ENCODE measurements at places on chromosomes 3 and 15.

DNA sequence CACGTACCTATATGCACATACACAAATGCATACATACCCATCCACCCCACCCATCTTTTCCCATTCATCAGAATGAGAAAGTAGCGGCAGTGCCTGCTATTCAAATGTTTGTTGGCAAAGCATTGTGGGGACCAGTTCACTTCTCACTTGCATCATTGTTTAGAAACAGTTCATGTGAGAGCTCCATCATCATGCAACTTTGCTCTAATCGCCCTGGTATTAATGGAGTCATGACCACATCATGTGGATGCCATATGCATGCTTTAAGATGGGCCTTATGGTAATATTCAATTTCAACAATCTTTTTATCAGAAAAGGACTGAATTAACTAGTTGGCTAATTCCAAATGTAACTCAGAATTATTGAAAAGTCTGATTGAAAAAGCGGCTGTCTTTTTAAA is 80.5 kb downstream of the LRTM1 start:
- DNase-seq: no peak

DNA sequence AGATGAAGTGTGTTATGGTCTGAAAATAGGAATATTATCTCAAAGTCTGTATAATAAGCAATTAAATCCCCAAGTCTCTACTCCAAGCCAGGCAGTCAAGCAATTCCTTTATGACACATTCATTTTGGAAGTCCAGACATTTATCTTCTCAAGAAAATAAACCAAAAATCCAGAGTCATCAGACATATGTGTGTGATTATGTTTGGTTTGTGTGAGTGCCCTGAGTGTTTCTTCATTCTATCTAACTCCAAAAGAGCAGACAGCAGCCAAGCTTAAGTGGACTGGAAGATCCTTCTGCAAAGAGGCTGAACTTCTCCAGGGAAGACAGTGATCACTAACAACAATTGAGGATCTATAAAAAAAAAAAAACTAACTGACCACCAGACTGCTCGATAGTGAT is 239.8 kb downstream of the STAG1 start:
- no peak for DNase-seq

DNA sequence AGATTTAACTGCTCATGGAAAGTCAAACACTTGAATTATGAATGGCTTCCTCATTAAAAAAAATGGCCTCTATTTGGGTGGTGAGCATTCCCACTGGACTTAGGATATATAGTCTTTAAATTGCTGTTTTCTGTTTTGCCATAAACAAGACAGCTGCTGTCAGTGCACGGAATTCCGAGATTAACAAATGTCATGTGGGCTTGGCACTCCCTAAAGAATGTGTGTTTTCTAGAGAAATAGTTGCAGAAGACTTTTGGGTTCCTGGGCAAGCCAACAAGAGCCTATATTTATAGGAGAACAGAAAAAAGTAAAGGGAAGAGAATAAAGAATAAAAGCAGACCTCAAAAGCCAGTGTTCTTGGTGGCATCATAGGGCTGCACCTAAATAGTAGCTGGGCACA is 13.6 kb upstream of the TFG start:
- DNase-seq: no peak

DNA sequence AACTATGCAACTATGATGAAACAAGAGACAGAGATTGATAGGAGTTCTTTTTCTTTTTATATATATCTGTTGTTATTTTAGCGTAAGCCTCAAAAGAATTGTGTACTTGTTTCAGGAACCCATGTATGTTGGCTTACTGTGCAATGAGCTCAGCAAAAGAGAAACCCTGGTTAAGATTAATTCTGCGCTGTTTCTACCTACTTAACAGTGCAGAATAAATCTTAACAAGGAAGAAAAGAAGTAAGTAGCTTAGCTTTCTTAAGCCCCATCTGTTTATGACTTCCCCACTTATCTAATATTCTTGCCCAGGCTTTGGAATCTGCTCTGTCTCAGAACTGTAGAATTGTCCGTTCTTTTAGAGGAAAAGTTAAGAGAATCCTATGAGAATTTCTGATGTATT is 27.4 kb downstream of the ECT2 start:
- DNase-seq: no peak

Data from activated naive CD8-positive, alpha-beta T cell treated with anti-CD3 and anti-CD28 coated beads for 36 hours (primary cell).